ENCODE measurements at places on chromosomes 2 and 18.
A peak's percentile ranks its signal among the peaks of the same experiment; 100 is the strongest.

- no peak for DNase-seq
These were observed 401.6 kb upstream of the NRP2 start for GRCh38 chr2:205280596-205281236.

DNA sequence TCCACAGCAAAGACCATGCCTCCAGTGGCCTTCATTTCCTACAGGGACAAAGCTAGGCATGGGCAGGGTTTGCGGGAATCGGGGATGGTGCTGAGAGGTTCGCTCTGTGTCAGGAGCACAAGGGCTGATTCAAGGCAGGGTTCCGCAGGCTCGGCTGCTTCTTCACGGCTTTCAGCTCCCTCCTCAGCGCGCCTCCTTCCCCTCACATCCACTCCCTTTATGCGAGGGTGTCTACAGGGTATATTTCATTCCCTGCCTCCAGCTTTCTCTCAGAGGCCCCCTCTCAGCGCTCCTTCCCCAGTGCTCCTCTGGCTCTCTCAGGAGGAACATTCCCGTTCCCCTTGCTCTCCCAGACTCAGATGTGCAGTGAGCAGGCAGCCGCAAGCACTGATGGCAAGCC is 78.7 kb upstream of the ASB18 start:
- no peak for DNase-seq

DNA sequence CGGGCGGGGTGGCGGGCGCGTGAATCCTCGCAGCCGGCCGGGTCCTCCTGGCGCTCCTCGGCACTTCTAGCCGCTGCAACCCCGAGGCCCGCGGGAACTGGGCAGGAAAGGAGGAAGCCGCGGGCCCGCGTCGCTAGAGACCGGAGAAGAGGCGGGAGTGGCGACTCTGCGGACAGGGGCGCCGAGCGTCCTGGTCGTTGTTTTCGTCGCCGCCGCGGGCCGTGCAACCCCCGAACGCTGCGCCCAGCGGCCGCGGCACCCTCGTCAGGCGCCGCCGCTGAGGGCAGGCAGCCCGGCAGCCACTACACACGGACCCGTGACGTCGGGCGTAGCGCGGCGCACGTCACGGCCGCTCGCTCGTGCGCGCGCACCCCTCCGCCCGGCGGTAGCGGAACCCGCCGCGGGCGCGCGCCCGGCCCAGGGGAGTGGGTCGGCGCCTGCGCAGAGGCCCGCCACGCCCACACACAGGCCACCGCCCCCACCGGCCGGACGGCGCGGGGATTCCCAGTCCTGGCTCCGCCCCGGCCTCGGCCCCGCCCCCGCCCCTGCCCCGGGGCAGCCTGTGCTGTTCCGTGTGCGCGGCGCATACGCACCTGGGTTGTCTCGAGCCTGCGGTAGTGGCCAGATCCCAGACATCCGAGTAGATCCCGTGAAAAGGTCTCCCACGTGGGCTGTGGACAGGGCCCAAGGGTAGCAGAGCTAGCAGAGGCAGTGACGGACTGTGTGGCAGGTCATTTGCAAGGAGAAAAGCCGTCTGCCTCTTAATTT is at the start of gene MAP3K2:
Gene MAP3K2, minus strand, starts transcription at position 321 of the 768 bp plus-strand sequence. CDS start 44,846 bp downstream, outside the sequence.
- DNase-seq, result peak; percentile 95

- DNase-seq, result no peak
These were observed 373.5 kb upstream of the CHST9 start for GRCh38 chr18:27558388-27559155.

DNA sequence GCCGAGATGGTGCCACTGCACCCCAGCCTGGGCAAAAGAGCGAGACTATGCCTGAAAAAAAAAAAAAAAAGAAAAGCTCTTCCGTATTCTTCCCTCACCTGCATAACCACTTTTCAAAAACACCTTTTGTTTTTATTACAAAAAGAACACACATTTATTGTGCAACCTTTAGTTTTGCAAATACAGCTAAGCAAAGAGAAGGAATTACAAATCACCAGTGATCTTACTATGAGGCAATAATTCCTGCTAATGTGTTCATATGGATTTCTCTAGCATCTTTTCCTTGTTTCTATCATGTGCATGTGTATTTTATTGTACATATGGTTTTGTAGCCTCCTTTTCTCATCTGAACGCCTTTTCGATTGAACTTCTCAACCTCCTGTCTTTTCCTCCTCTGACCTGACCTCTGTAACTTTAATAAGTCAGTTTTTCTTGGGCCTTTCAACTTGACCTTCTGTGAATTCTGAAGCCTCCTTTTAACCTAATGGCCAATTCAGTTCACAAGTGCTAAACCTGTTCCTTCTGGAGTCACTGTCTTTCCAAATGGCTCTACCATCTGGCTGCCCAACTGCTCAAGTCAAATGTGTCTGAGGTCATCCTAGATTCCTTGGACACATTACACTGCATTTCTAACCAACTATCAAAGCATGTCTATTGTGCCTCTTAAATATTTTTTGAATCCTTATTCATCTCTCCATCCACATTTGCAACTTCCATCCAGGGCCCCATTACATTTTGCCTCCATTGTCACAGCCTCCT is 59.1 kb upstream of the DAPL1 start:
- DNase-seq, result no peak

- DNase-seq, result no peak
These were observed 86.3 kb downstream of the ZFP36L2 start for GRCh38 chr2:43139996-43140621.

GRCh38 chr18:62522178-62522503 is 684 bp upstream of the ZCCHC2 start:
- no peak for DNase-seq

- no peak for DNase-seq
These were observed 537.1 kb downstream of the EPHA4 start for GRCh38 chr2:221034973-221035372.

GRCh38 chr2:172488556-172488955 is 61.2 kb downstream of the ITGA6 start:
- no peak for DNase-seq

DNA sequence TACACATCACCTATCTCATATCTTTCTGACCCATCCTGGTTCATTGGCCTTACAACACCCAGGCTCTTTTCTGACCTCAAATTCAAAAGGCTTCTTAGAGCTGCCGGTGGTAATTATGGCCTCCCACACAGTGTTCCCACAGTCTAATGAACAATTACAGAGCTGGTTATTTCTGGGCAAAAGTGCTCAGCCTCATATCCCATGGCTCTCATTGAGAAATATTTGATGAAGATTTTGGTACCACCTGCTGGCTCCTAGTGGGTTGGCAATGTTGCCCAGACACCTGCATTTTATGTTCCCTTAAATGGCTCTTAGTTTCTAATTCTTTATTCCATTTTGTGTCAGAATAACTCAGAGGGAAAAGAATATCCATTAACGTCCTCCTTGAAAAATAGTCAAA is 20.1 kb upstream of the SCYGR2 start:
- DNase-seq, result no peak

GRCh38 chr2:25655316-25655715 is 18.1 kb downstream of the DTNB start:
- DNase-seq, result no peak

DNA sequence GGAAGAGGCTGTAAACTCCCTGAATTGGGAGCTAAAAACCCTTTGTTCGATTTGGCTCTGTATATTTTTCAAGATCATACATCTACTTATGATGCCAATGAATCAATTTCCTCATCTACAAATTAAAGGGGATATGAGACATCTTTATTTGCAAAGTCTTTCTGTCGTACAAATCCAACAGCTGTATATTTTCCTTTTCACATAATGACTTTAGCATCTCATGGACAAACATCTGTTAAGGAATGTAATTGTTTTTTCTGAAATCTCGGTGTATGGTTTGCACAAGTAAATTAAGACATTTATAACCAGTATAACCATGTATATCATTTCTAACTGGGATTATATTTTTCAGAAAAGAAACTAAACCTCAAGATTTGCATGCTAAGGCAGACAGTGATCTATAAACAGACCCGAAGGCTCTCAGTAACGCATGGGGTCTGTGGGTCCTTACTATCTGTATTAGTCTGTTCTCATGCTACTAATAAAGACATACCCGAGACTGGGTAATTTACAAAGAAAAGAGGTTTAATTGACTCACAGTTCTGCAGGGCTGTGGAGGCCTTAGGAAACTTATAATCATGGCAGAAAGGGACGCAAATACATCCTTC is 130.8 kb downstream of the SLC8A1 start:
- no peak for DNase-seq

- DNase-seq, result no peak
These were observed 66.3 kb downstream of the EMX1 start for GRCh38 chr2:72983500-72984161.

- DNase-seq, result no peak
These were observed 87.0 kb upstream of the TMEM200C start for GRCh38 chr18:5982332-5982731.

- no peak for DNase-seq
These were observed 131.7 kb downstream of the SETBP1 start for GRCh38 chr18:44812426-44812825.
